ENCODE measurements at places on chromosomes 1 and 21.

DNA sequence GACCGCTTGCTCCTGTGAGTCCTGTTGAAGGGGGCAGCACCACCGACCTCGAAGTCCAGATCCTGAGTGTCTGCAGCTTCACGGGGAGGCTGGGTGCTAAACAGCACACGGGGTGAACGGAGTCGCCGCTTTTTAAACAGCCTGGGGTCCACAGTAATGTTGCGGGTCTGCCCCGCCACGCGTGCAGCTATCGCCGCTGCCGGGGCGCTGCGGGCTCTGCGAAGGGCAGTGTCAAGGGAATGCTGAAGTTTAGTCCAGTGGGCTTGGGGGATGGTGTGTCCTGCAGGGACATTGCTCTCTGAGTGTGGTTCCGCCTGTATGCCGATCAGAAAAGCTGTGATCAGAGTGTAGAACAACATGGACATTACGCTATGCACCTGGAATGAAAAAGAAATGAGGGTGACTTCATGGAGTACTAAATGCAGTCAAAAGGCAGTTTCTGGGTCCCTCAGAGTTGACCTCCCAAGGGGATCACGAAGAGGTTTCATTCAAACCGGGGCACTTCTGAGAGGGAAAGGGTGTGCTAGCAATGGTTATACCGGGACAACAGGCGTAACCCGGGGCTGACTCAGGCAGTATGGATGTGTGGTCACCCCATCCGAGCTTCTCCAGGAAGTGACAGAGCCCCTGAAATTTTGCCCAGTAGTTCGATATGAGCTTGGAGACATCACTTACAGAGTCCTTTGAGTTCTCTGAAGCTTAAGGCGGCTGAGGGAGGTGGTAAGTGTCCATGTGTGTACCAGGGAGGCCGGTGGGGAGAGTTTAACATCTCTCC is 51.4 kb downstream of the NGF start:
- no peak for DNase-seq

DNA sequence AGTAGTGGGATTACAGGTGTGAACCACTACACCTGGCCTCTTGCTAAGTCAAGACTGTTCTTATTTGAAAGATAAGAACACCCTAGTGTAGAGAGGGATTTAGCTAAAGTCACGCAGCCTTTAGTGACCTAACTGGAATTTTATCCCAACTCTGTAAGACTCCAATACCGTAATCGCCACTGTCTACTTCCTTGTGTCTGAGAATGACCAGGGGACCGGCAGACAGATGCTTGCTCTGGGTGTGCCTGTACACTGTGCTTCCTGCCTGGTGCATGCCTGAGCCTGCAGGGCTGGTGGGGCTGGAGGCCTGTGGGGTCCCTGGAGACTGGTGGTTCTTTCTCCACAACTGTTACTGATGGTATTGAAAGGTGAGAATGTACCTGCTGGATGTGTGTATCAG is 15.3 kb downstream of the MFSD2A start:
- DNase-seq, result no peak

GRCh38 chr1:117346206-117346928 is 20.9 kb upstream of the MAN1A2 start:
- DNase-seq, result no peak

- DNase-seq, result peak; percentile 28
Measured at GRCh38 chr1:222828939-222829338, 14.1 kb downstream of the DISP1 start.

DNA sequence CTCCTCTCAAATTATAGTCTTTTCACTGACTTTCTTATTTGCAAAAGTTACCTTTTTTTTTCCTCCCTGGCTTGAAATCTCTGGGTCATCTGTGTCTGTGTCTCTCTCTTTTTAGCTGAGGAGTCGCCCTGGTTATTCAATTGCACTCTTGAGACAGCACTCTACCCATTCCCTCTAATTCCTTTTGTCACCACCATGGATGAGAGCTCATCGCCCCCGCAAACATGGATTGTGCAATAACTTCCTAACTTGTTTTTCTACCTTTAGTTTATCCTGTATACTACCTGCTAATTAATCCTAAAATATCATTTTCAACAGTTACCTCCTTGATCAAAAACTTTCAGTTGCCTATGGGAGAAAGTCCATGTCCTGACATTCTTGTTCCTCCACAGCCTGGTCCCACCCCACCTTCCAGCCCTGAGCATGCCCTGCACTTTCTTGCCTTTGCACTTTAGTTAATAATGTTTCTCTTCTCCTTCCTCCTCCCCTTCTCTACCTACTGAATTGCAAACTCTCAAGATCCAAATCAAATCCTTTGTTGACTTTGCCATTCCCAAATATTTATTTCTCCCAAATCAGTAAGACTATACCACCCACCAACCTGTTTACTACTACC is 110.4 kb upstream of the MAGI3 start:
- DNase-seq, result no peak

DNA sequence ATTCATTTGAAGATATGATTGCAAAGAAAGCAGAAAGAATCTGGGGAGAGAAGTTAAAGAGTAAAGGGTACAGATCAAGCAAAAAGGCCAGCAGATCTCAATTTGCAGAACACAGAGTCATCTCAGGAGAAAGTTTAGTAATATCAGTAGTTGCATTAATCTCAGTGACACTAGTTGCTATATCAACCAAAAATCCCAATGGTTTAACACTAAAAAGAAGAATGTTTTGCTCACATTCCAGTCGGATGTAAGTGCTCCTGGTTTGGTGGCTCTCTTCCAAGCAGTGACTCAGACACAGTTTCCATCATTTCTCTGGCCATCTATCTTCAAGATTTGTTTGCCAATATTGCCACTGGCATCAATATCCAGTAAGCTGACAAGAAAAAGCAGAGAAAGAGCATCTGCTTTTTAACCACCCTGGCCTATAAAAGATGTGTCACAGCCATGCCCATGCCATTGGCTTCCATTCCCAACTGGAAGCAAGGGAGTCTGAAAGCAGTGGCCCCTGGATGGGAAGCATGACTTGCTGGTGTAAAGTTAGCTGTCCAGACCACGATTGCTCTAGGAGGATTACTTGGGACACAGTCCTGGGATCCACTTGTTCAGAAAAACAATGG is 45.5 kb upstream of the AIM2 start:
- DNase-seq, result peak; percentile 72

DNA sequence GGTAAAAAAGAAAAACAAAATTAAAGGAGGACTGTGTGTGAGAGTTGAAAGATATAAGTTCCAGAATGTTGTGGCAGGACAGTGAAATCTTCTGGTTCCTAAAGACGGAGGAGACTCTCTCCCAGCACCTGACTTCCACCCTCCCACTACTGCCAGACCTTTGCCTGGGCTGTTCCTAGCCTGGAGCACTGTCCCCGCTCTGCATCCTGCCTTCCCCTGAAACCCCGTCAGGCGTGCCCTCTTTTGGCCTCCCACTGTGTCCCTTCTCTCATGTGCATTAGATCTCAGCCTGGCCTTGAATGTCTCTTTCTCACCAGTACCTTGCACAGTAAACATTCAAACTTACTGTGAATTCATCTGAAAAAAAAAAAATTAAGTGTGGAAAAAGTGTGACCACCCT is 74.1 kb downstream of the VPS26C start:
- no peak for DNase-seq

GRCh38 chr1:156373546-156373945 is 4.5 kb downstream of the RHBG start:
- DNase-seq, result no peak

DNA sequence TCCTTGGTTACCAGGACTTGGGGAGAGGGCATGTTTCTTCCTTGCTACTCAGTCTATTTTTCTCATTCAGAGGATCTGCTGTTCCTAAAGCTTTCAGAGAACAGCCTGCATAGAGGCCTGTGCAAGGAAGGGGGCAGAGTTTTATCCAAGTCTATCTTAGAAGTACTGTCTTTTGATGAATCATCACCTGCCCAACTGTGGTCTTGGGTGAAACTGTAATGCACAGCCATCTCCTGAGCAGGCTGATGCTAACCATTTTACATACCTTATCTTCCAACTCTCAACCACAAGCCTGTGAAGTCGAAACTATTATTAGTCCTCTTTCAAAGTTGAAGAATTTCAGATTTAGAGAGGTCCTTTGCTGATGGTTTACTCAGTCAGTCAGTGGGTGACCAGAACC is 368.0 kb downstream of the HHAT start:
- no peak for DNase-seq

GRCh38 chr21:42392731-42393442 is 3.0 kb downstream of the TMPRSS3 start:
- no peak for DNase-seq

GRCh38 chr1:172745014-172745413 is 86.1 kb downstream of the FASLG start:
- DNase-seq, result peak; percentile 82

- DNase-seq, result no peak
Measured at GRCh38 chr1:89085781-89086180, 20.8 kb upstream of the GBP1 start.

- DNase-seq, result no peak
Measured at GRCh38 chr1:110264430-110264829, 54.3 kb downstream of the KCNC4 start.

GRCh38 chr1:119222271-119222670 is 81.8 kb upstream of the WARS2 start:
- no peak for DNase-seq

DNA sequence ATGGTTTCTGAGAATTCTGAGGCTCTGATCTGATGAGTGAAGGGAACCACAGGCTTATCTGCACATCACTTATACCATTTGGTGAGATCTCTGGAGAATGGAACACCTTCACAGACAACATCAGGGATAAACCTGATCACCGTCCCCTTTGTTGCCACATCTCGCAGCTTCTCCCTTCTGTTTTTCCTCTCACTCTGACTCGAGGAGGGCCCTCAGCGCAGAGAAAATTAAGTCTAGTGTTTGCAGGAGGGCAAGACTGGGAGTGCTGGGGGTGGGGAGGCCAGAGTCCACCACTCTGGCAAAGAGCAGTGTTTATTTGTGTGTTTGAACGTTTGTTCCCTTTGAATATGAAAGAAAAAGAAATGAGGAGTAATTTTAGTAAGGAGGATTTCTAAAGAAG is 29.0 kb upstream of the BATF3 start:
- DNase-seq, result no peak

- no peak for DNase-seq
Measured at GRCh38 chr1:7557301-7557891, 213.7 kb upstream of the VAMP3 start.

DNA sequence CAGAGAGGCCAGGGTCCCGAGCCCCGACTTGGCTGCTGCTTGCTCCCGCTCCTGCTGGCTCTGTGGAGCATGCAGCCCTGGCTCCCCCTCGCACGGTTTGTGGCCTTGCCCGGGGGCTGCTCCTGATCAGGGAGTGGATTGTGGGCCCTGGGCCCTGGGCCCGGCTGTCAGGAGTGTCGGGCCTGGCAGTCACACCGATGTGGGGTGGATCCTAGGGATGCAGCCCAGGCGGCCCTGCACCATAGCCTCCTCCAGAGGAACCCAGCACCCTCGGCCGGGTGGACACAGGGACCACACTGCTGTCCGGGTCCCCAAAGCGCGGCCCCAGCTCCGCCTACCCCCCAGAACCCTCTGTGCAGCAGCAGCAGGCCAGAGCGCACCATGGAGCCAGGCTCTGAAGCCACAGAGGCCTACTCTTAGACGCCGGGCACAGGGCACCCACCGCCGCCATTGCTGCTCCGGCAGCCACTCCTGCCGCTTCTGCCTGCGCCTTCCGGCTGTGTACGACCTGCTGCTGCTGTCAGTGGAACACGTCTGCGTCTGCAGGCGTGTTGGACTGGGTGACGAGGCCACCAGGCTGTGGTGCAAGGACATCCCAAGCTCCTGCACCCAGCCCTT is 9.4 kb downstream of the SLX9 start:
- DNase-seq, result no peak

DNA sequence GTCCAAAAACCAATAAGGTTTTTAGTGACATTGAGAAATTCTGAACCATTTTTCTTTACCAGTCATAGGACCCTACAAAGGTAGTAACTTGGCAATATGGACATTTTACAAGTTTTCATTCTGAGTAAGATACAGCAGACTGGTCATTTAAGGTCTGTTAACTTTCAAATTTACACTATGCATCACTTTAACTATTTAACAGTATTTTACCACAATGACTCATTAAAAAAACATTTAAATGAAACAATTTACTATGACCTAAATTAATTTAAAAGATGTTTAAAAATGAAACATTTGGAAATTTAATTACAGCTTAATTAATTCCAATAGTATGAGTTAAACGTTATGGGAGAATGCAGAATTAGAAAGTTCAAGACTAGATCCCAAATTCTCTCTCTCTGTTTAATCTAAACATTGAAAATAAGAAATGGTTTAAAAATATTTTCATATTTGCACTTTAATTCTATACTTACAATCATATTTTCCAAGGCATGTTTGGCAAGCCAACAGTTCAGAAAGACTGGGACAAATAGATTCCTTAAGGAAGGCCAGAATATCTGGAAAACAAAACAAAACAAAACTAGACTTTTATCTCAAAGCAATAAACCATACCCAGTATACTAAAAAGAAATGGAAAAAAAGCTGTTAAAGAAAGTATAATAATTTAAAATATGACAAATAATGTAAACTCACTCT is 140.9 kb downstream of the KCNT2 start:
- peak; percentile 9 for DNase-seq

GRCh38 chr1:57232500-57232899 is 191.4 kb downstream of the DAB1 start:
- no peak for DNase-seq

DNA sequence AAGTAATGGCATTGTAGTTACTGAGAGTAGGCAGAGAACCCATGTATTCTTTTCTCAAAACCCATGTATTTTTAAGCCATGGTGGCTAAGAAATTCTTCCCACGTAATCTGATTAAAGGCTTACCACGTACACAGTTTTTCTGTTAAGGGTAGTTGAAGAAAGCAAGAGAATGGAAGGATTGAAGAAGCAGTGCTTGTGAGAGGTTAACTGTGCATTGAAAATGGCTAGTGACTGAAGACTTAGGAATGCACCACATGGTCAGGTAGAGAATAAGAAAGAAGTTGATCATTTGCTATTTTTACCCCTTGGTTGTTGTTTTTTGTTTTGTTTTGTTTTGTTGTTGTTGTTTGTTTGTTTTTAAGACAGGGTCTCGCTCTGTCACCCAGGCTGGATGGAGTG is 178.9 kb upstream of the SNX7 start:
- no peak for DNase-seq
